Stimulated activated CD4-positive, alpha-beta T cell treated with anti-CD3 and anti-CD28 coated beads, Interleukin-4, amount 100 ng/mL, for 4 hours (primary cell): ENCODE measurements at places on chromosomes 1 and 21.
A peak's percentile ranks its signal among the peaks of the same experiment; 100 is the strongest.

DNA sequence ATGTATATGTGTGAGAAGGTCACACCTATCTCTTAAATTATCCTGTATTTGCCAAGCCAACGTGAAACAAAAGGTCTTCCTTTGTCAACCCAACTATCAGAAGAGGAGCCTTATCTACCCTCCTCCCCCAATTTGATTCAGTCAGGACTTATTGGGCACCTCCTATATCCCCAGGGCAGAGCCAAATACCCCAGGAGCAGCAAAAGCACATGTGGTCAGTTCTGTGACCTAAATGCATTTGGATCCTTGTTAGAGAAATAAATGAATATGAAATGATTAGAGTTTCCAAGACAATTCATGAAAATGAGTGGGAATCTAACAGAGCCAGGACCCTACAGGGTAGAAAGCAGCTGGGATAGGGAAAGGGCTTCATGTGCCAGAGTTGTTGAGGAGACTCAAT is 37.0 kb upstream of the KCND3 start:
- no peak for DNase-seq

- DNase-seq = no peak
Measured at GRCh38 chr1:48608882-48609281, 136.9 kb upstream of the SPATA6 start.

- no peak for DNase-seq
Measured at GRCh38 chr1:152919071-152919470, 10.7 kb downstream of the IVL start.

GRCh38 chr1:54884135-54884586 is 2.8 kb downstream of the DHCR24 start:
- no peak for DNase-seq

GRCh38 chr1:6108937-6109614 is 63.4 kb downstream of the KCNAB2 start:
- DNase-seq = peak; percentile 34

GRCh38 chr21:27570306-27570868 is 603.5 kb upstream of the ADAMTS5 start:
- DNase-seq = no peak

DNA sequence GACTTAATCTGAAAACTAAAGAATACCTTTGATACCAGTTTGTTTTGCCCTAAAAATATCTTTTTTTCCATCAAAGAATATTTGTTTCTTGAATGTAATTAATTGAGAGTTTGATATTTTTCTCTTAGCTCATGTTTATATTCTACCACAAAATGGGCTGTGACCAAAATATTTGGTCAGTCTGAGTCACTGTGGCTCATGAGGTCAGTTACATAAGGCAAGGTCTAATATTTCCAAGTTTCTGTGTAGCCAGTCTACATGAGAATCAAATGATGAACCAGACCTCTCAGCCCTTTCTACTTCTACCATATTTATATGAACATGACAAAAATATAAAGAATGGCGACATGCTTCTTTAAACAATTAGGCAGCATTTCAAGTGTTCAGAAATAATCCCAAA is 83.0 kb upstream of the IVNS1ABP start:
- no peak for DNase-seq

GRCh38 chr1:230679192-230679591 is 34.7 kb downstream of the AGT start:
- DNase-seq = no peak

DNA sequence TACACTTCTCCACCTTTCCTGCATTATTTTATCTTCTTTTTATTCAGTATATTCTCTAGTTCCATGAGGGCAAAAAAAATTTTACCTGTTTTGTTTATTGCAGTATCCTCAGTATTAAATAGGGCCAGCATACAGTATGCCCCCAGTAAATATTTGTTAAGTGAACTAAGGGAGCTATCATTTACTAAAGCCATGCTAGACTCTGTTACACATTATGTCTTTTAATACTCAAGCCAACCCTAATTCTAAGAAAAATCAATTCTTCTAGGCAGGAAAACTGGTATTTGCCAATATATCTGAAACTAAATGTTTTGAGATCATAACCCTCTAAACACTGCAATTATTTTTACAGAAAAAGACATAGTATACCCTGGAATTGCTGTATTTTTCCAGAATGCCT is 18.3 kb downstream of the TMEM50A start:
- DNase-seq = no peak

- DNase-seq = no peak
Measured at GRCh38 chr21:36626791-36627190, 72.1 kb upstream of the SIM2 start.

DNA sequence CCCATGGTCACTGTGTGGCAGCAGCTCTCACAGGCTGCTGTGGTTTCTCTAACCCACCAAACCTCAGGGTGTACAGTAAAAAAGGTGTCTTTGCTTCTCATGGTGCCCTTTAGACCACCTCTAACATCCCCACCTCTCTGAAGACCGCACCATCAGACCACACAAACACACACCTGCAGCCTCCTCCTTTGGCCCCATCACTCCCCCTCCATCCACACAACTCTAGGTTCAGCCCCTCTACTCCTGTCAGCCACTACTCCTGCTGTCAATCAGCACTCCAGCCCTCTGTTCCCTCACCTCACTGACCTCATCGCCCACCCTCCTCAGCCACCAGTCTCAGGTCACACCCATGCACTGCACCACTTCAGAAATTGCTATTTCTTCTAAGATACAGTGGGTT is 7.5 kb downstream of the ZNF692 start:
- DNase-seq = no peak

DNA sequence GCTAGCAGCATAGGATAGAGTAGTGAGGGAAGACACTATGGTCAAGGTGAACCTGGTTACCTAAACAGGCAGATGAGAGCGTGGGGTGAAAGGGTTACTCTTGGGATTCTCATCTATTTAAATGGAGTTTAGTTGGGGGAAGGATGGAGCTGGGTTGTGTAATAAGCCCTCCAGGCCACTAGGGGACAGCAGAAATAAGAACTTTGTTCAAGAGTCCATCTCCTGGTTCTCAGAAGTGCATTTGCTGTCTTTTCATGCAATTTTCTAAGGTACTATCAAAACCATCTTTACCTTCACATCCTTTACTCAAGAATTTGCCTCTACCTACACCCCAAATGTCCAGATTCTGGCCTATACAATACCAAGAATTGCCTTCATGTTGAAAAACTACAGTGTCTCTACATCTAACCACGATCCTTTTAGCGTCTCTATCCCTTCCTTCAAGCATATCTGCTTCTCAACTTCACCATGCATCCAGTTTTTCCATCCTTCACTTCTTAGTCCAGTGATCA is 28.0 kb downstream of the SLAMF1 start:
- DNase-seq = no peak

GRCh38 chr1:5938101-5938646 is 54.1 kb downstream of the NPHP4 start:
- no peak for DNase-seq

GRCh38 chr1:231913493-231913892 is 286.9 kb downstream of the DISC1 start:
- no peak for DNase-seq

DNA sequence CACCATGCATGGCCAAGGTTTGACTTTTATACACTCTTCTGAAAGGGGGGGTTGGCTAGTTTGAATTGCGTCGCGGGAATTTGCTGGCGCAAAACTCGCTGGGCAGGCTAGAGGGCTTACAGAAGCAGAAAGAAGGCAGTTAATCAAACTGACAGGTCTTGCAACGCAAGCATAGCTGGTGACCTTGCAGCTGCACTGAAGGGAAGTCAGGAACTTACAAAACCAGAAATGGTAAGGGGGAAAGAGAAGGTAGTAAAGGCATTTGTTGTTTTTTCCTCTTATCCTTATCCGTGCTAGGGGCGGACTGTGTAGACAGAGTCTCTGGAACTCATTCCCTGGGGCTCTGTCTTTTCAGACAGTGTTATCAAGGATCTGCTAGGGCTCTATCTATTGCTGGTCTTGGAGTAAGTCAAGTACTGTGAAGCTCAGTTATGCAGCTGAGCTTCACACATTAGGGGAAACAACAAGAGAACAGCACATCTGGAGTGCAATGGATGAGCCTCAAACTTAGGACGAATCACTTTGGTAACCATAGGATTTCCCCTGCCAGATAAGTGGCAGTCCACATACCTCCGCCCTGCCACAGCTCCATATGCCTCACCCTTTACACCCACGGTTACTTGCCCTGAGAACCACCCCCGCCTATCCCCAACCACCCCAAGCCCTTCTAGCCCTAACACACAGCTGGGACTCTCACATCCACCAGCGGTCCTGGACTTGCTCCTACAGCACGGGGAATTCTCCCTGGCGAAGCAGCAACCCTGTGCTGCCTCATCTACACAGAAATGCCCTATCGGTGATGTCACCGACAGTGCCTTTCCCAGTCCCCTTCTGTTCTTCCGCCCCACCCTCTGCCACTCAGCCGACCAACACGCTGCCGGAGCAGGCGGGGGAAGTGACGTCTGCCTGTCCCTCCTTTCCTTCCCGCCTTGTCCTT is 251.4 kb downstream of the FAM72C start:
- DNase-seq = no peak

DNA sequence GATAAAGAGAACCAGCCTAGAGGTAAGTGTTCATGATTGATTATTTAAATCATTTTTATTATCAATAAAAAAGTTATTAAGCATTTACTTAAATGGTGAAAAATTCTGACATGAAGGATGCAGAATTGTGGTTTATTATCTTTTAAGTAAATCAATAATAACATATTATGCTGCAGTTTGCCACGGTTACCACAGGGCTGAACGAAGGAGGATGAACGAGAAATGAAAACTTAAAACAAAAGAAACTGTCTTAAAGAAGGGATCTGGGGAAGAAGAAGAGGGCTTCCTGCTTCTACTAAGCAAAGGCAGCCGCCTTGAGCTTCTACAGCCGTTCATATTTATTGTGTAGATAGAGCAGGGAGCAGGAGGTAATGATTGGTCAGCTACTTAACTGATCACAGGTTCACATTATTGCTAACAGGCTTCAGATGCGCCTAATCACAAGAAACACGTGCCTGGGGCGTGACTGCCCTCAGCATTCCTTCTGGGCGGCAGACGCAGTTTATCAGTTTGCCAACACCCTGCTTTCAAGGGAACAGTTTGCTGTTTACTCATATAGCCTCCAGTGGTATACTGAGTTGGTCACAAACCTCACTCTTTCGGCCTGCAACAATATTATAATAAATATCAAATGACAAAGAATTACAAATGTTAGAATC is 5.8 kb upstream of the FNBP1L start:
- DNase-seq = no peak

- DNase-seq = no peak
Measured at GRCh38 chr1:114075546-114076242, 78.0 kb downstream of the SYT6 start.

GRCh38 chr21:43352568-43353281 is 74.2 kb downstream of the SIK1 start:
- DNase-seq = peak; percentile 33

DNA sequence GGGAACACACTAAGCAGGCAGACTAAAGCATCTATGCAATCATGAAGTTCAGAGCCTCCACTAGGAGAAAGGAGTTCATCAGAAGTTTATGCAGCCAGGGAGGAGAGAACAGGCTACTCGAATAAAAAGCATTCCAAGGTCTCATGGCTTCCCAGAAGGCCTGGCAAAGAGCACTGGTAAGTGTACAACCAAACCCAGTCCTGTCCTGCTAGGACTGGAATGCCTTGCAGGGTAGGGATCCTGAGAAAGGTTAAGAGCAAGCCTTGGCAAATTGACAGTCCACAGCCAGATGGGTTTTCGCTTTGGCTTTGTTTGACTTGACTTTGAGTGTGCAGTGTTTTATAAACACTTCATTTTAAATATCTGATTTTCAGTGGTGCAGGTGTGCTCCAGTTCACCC is 133.6 kb upstream of the ATP1B1 start:
- no peak for DNase-seq

DNA sequence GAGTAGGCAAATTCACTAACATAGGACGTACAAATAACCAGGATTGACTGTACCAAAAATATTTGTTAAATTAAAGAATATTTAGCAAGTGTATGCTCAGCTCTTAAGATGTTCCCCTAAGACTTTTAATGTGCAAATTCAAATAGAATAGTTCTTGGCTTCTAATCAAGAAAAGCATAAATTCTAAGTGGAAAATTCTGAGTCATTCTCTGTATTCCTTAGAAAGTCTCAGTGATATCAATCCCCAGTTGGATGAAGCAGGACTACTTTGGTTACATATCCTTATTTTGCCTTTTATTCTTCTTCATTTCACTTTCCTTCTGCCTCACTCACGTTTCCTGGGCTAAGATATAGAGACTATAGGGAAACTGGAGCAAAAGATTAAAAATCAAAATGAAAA is 130.2 kb downstream of the IFI44 start:
- no peak for DNase-seq

DNA sequence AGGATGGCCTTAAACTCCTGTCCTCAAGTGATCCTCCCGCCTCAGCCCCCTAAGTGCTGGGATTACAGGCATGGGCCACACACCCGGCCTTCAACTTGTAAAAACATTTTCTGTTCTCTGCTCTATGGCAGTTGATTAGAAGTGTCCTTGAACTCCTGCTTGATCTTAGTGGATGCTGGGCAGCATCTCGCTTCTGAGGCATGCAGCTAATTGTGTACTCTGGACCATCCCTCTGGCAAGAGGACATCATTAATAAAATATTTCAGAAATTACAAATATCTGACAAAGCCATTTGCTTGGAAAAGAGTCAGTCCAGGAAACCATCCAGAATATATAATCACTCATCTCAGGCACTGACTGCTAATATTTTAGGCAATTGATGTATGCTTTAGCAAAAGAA is 8.1 kb downstream of the NGF start:
- no peak for DNase-seq

DNA sequence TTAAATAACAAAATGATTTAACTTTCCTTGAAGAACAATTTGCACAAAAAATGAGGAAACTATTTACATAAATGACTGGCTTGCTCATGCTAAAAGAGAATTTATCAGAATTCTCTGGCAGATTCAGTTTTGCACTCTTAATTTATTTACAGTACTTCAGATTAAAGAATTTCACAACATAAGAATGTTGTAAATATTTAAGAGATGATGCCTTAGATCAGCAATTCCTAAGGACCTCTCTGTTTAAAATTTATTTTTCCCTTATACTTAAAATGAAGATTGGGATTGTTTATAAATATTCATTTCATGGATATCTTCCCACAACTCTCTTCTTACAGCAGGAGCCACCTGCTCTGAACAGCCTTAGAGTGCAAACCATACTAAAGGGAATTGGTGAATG is 120.8 kb downstream of the OLFM3 start:
- no peak for DNase-seq

DNA sequence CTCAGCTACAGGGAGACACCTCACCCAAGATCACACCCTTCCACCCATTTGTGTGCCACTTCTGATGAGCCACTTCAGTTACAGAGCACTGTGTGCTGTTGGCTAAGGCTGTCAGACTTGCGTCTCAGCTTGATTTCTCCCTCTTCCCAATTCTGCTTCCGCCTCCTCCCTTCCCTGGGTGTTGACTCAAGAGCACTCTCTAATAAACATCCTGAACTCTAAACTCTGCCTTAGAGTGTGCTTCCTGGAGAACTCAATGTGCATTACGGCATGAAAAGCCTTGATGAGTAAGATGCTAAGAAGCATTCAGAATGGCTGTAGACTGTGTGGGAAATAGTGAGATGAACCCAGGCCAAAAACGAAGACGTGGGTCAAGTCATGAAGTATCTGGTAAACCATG is 54.9 kb upstream of the S1PR1 start:
- no peak for DNase-seq

- DNase-seq = peak; percentile 50
Measured at GRCh38 chr1:76330991-76331603, 256.6 kb downstream of the ST6GALNAC3 start.

GRCh38 chr1:113021430-113022085 is 51.4 kb upstream of the LRIG2 start:
- DNase-seq = no peak

GRCh38 chr1:76240316-76240715 is 165.8 kb downstream of the ST6GALNAC3 start:
- DNase-seq = no peak

- DNase-seq = no peak
Measured at GRCh38 chr1:159992161-159992560, 38.1 kb upstream of the SLAMF9 start.
